Bronchial smooth muscle cell (primary cell): ENCODE measurements at places on chromosomes 3 and 15. TPM values are rescaled to one million over a fixed set of nuclear protein-coding genes. Genes with fewer than 3 reads are reported as not detected.

The ILDR1 gene
- under 0.01 TPM in 1 of 2 replicates, not detected in the other for total RNA-seq

The SAMD7 gene
- total RNA-seq, result not detected in 2 replicates

The RAB6B gene
- 0.16 and 0.52 TPM in 2 replicates for total RNA-seq

The GOLGA6A gene
- under 0.01 TPM in 2 replicates for total RNA-seq

The ROPN1B gene
- total RNA-seq, result not detected in 2 replicates
